ENCODE measurements at places on chromosomes 5 and 9.

- DNase-seq, result no peak
These were observed 475.7 kb downstream of the CCDC171 start for GRCh38 chr9:16028548-16028947.

DNA sequence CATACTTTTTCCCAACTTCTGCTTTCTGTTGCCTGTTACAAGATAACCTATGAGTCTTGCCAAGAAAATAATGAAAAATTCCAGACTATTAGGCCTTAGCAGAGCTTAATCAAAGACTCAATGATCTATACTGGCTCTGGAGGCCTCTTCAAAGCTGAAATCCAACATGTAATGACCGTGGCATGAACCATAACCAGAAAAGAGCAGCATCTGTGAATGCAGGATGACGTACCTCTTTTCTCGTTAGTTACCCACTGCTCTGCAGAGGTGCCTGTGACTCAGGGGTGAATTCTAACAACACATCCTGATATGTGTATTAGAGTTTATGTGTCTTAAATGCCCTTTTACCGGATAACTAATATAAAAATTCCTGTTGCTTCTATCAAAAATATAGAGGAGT lies 645.4 kb downstream of the PRELID2 start:
- no peak for DNase-seq

GRCh38 chr5:52674815-52675545 lies 112.7 kb upstream of the ITGA1 start:
- DNase-seq, result no peak

DNA sequence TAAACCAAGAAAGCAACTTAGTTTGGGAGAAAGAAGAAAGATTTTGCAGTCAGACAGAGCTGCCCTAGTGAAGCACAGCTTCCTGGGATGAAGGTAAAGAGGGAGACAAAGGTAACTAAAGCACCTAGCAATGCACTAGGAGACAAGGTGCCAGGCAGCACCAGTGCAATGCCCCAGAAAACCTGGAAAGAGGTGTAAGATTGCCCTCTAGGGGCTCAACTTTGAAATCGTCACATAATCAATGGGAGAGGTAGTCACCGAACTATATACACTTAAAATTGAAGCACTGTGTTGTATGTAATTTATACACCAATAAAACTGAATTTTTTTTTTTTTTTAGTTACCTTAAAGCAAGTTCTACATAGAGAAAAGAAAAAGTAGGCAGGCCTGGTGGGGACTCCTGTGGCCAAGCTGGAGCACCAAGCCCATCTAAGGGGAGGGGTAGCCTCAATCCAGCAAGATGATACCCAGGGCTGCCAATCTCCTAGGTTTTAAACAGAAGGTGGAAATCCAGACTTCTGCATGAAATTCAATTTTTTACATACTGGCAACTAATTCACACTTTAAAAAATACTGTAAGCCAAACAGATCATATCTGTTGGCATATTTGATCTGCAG lies 48.2 kb downstream of the CDK5RAP2 start:
- DNase-seq, result no peak

- DNase-seq, result peak; percentile 49
These were observed 1.2 kb upstream of the MEGF9 start for GRCh38 chr9:120715389-120715924.

DNA sequence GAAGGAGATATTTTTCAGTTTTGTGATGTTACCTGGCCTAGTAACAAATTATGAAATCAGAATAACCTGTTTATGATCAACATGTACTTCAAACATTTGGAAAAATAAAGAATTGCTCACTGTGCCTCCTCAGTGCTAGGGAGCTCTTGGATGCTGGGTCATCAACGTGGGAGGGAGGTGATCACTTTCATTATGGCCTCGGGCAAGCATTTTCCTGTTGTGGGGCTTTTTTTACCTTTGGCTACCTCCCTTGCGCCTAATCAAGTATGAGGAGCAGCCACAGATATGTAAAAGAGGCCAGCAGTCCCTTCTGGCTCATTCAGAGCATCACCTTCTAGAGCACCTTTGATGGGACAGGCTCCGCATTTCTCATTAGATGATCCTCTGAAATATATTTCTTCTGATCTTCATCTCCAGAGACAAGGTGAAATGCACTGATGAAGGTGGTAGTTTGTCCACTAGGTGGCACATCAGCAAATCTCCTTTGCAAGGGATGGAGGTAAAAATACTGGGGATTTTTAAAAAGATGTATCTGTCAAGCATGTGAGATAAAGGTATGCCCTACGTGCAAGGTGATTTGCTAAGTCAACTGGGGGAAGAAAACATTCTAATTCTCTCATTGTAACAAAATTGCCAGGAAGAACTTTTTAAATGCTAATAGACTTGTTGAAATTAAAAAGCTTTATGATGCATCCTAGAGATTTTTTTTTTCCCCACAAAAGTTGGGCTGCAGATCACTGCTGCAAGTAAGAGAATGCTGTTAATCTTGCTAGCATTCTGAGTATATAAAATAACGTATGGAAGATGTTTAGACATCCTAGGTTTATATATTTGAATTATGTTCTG lies 218.2 kb downstream of the MAST4 start:
- no peak for DNase-seq

DNA sequence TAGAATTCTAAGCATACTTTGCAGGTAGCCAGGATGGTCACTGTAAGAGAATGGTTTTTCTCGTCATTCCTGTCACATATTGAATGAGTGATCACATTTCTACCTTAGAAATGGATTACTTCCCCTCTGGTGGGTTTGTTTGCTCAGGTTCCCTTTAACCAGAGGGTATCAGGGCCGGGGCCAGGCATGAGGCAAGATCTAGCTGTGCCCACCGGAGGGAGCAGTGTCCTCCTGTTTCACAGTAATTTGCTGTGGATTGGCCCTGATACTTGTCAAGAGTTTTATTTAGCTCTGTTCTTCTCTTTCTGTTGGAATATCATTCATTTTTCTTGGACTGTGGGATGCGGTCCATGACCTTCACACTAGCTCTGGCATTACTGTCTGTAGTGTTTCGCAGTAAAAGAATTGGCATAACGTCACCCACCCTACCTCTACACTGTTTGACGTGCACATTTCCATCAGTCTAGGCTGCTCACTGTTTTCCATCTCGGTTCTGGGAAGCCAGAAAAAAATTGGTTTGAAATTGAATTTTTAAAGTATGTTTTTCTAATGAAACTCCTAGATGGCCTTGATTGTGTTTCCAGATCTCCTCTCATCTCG lies 42.4 kb upstream of the ZBED3 start:
- DNase-seq, result no peak

DNA sequence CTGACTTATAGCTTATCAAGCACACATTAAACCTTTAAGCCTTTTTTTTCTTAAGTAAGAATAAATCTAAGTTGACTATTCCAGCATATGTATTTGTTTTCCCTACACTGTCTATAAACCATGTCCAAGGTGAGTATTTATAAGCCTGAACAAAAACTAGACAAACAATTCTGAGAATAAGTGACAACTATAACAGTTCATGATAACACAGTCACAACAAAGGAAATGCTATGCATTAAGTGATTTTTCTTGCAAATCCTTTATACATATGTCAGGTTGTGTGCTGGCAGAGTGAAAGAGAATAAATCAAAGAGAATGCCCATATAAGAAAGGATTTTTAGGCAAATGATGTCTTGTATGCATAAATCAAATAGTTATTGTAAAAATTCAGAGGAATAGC lies 408.8 kb upstream of the KIF2A start:
- DNase-seq, result no peak

GRCh38 chr5:178774446-178774845 lies 44.0 kb upstream of the ZNF354A start:
- no peak for DNase-seq

DNA sequence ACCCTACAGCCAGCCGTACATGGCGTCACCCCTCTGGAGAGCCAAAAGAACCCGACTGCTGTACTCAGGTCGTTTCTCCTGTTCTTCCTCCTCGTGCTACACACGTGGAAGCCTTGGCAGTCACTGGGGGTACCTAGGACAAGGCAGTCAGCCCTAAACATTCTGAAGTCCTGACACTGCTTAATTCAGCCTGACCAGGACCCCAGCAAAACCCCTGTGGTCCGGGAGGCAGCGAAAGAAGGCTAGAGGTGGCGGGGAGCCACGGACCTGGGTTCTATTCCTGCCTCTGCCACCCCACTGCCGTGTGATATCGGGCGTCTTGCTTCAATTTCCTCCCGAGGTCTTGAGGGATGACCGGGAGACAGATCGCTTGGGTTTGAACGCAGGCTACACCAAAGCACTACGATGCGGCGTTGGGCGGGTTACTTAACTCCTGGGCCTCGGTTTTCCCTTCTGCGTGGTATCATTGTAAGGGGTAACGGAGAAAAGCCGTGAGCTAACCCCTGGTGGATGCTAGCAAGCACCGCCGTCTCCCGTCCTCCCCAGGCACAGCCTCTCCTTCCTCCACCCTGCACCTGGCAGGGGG lies 429 bp upstream of the ARL10 start:
- DNase-seq, result no peak

- DNase-seq, result no peak
These were observed 5.4 kb downstream of the IL4 start for GRCh38 chr5:132679166-132679565.

DNA sequence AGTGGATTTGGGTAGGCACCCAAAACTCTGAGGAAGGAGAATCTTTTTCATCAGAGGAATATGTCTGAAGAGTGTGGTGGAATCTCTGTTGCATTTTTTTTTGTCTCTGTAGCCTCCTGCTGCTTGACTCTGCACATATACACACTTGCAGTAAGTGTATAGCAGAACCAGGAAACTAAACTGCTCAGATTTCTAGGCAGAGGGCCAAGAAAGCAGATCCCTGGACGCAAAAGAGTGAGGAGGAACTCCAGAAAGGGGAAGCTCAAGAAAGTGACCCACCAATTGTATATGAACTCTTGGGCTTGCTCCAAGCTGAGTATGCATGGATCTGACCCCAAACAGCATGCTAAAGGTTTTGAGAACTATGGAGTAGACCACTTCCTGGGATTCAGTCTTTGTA lies 181.8 kb downstream of the GADD45G start:
- peak; percentile 68 for DNase-seq

GRCh38 chr5:62576570-62577170 lies 1.9 kb upstream of the LRRC70 start:
- no peak for DNase-seq

DNA sequence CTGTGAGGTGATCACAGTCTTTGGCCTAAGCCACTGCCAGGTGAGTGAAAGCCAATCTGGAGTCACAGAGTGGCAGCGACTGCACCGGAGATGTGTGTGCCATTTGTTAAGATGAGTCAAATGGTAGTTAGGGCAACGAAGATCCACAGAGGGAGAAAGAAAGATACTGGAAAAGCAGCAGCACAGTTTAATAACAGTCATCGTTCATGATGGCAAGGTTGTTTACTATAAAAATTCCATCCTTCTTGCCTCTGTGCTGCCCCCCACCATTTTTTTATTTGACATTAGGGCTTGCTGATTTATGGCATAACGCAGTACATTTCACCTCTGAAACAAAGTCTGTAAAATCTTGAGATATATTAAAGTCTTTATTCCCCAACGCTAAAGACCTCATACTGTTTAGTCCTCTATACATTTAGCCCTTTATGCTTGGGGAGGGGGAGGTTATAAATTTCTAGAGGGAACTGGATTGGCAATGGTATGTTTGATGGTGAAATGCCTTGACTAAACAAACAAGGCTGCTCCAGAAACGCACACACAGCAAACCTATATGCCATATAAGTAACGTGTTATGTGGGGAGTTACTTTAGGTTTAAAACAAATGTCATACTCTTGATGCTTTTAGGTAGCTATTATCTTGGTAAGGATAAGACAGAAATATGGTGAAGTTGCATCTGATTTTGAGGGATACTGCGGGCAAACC lies 55.8 kb upstream of the ABL1 start:
- no peak for DNase-seq

DNA sequence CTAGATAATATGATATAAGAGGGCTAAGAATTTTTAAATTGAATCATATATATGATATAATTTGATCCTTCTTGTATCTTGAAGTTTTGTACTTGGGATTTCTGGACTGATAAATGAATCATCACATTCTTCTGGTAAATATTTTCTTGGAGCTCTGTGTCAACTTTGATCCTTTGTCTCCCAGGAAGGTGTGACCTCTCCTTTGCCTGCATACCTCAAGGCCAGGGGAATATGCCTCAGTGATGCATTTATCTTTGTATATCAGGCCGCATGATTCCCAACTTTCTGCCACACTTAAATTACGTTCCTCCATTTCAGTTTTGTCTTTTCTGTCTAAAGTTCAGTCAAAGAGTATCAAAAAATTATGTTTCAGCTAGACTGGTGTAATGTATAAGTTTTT lies 101.2 kb downstream of the NLN start:
- no peak for DNase-seq

DNA sequence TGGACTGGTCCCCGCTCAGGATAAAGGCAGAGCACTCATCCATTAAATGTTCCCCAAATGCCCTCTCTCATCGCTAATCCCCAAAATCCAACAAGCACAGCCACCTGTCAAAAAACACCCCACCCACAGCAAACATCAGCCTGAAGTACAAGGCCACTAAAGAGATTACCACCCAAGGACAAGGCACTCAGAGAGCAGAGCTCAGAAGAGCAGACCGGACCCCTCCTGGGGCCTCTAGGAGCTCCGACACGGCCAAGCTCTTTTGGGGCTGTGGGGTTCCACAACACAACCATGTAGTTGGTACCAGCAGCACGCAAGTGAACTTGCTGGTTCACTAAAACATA lies 9.8 kb downstream of the VDAC1 start:
- no peak for DNase-seq

- no peak for DNase-seq
These were observed 99.5 kb upstream of the LMX1B start for GRCh38 chr9:126514037-126514821.

DNA sequence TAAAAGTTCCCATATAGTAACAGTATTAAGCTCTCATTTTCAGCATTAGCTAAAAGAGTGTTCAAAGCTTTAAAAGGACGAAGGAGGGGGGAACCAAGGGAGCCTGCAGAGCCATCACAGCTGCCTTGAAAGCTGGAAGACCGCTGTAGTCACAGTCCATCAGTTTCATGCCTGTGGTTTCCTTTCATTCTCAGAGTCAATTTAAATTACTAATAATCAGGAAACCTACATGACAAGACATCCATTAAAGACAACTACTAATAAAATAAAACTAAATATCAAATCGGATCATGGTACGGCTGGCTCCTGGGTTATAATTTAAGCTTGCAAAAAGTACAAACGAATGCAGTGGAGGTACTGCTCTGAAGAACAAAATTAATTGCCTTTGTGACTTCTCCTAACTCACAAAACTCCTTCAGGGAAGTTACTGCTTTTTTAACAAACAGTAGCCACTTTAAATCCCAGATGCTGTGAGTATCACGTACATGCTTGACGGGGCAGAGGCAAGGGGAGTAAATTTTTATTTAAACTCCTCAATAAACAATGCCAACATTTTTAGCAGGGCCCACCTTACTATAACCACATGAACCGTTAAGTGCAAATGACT lies 213.5 kb downstream of the DENND1A start:
- no peak for DNase-seq

DNA sequence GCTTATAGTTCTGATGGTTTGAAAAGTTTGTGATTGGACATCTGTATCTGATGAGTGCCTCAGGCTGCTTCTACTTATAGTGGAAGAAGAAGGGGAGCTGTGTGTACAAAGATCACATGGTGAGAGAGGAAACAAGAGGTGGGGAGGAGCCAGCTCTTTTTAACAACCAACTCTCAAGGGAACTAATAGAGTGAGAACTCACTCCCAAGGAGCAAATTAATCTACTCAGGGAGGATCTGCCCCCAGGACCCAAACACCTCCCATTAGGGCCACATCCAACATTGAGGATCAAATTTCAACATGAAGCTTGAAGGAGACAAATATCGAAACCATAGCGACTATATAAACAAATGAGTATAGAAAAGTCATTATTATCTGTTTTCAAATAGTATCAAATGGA lies 64.7 kb upstream of the PRLR start:
- no peak for DNase-seq

All from right forelimb (tissue), 1 donor.